Hepatocyte (in vitro differentiated cells): ENCODE measurements at places on chromosomes 4 and X.
A peak's percentile ranks its signal among the peaks of the same experiment; 100 is the strongest.

DNA sequence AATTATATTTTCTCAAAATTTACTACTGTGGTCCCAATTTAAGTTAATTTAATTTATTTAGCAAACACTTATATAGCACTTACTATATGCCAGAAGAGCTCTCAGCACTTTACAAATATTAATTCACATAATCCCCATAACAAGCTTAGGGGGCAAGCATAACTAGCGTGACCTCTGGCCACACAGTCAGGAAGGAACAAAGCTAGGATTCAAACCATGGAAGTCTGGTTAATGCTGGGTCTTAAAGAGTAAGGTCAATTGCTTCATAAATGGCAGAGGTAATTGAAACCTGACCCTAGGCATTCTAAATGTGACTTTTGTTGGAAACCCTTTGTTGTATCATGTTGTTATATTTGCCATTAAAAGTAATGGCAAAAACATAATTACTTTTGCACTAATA, 279.5 kb upstream of the EMCN start:
- no peak for DNase-seq

DNA sequence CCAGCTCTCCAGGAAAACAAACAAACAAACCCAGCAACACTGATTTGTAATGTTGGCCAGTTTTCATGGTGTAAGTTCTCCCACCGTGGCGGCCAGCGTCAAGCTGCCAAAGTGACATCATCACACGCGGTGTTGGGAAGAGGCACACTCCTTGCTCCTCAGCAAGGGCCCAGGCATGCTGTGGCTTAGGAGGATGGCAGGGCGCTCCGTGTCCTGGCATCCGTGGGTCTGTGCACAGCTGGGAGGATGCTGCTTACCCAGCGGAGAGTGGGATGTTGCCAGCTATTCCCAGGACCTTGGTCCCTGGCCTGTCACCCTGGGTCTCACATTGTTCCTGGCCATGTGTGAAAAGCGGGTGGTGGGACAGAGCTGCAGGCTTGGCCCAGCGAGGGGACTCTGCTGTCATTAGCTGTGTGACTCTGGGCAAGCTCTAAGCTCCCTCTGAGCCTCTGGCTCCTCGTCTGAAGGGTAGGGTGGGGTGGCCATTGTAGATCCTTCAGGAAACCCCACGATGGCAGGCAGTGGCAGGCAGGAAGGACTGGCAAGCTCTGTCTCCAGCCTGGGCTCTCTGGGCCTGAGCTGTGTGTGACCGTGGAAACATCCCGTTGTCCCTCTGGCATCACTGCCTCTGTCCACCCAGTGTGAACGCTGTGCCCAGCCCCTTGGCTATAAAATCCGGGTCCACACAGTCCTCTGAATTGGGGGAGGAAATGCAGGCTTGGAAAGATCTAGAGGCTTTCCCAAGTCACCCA, 10.8 kb downstream of the PSAPL1 start:
- DNase-seq, result no peak

DNA sequence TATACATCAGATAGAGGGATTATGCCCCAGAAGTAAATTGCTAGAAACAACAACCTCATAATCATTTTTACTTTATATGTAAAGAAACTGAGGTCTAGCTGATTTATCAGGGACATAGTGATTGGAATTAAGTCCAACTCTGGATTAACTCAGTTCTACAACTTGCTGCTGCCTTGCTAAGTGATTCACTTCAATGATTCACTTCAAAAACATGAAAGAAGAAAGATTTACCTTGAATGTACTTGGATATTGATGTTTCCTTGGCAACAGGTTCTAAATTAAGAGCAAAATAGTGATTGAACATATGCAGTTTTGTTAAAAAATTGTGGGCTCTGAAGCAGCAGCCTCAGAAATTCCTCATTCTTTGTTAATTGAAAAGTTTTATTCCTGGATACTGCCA, 99.8 kb upstream of the H2AZ1 start:
- DNase-seq, result no peak

GRCh38 chr4:84547211-84547610, 35.7 kb upstream of the CDS1 start:
- no peak for DNase-seq

- peak; percentile 27 for DNase-seq
Observed at GRCh38 chrX:134172588-134173259, 64.3 kb upstream of the CCDC160 start.

- DNase-seq, result peak; percentile 84
Observed at GRCh38 chr4:53196882-53197771, 168.7 kb downstream of the SCFD2 start.

DNA sequence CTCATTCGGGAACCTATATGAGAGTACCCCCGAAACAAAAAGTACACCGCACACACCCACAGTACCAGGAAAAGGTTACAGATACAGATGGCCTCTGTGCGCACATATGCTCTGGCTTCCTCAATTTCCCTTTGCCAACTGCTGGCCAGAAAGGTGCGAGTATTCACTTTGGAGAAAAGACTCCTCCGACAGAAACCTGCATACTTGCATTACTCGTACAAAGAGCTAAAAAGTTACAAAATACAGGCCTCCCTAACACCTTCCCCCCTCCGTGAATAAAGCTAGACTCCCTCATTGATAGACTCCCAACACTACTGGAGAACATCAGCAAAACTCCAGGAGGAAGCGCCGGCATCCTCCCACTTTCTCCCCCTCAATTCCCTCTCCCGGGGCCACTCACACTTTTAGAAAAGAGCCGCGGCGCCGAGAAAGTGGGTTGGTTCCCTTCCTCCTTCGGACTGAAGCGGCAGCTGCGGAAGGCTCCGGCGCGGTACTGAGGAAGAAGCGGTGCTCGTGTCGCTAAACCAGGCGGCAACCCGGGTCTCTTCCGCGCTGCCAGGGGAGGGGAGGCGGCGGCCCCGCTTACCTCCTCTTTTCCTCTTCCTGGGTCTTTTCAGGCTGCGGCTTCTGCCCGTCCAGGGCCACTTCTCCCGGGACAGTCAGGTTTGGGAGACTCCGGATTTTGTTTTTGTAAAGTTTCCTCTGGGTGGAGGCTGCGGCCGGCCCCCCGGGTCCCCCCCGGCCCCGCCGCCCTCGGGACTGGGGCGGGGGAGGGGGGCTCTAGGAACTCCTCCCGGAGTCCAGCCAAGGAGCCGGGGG, 1.1 kb downstream of the FBXW7 start:
- DNase-seq, result peak; percentile 57

DNA sequence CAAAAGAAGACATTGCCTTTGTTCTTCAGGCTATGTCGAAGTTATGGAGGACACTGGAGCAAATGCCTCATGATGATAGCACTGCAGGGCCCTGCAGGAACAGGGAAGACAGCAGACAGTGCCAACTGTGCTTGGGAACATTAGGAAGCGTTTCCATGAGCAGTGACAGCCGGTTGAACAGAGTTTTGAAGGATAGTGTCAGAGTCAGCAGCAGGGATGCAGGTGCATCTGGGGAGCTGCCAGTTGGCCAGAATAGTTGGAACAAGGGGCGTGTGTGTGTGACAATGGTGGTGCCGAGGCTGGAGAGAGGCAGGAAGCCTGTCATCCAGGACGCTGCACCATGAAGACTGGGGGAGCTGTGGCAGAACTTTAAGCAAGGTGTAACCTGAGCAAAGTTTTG, 88.6 kb downstream of the SHROOM3 start:
- DNase-seq, result no peak

DNA sequence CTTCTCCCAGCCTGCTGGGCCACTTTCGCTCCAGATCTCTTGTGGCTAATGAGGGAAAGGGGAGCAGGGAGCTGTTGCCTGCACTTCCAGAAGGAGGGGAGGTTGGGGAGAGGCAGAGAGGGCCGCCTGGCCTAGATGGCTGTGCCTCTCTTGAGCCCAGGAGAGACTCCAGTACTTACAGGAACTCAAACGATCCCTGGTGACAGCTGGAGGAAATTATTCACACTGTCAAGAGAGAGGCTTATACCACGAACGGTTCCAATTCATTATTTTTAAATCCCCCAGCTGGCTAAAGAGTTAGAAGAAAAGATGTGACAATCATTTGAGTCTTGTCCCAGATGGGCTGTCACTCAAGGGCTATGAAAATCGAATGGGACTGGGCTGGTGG, 96.1 kb downstream of the PHKA2 start:
- DNase-seq, result no peak

- DNase-seq, result no peak
Observed at GRCh38 chr4:129144755-129145206, 48.8 kb downstream of the C4orf33 start.

GRCh38 chr4:56467284-56468096, at the start of gene SRP72:
SRP72 (plus strand) TSS chr4:56467617; CDS start chr4:56467636, 19 bp downstream.
- DNase-seq, result peak; percentile 96

DNA sequence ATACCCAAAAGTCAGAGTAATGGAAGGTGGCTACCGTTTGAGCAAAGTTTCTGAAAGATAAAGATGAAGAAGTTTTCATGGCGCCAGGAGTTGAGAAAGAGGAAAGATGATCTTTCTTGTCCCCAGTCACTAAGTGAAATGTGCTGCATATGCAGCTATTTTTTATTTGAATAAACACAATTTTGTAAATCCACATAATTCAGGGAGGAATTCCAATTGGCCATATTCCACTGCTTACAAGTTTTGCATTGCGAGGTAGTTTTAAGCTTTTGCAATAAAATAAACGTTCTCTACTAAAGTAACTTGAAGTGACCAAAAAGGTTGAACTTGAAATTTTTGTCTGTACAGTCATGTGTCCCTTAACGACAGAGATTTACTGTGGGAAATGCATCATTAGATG, 139.3 kb upstream of the VCX2 start:
- DNase-seq, result no peak

DNA sequence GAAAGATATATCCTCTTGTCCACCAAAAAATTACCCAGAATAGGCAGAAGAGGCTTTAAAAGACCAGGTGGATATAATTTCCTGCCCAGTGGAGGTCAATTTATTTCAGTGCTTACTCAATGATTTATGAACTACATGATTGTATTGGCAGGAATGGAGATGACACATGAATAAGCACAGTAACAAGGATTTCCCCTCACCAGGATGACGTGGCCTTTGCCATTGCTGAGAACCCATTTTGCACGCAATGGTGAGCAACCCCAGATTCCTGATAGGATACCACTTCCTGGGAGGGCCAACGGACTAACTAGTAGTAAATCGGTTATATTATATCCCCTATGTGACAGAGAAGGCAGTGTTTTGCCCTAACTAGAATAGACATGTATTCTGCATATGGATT, 11.6 kb upstream of the TTC29 start:
- DNase-seq, result no peak

DNA sequence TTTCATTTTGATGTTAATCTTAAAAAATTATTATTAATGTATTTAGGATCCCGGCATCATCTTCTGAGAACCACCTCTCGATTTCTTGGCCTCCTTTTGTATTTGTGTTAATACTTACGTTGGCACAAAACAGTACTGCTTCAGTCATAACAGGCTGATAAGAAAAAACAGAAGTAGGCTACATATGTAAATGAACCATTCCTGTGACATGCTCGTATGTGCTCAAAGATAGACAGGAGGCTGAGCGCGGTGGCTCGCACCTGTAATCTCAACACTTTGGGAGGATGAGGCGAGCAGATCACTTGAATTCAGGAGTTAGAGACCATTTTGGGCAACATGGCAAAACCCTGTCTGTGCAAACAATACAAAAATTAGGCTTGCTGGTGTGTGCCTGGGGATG, 109.4 kb upstream of the H2AZ1 start:
- no peak for DNase-seq

GRCh38 chr4:77176640-77177039, 19.6 kb downstream of the CCNG2 start:
- peak; percentile 21 for DNase-seq

GRCh38 chrX:41779941-41780340, 56.0 kb downstream of the GPR82 start:
- no peak for DNase-seq

- DNase-seq, result no peak
Observed at GRCh38 chrX:38616904-38617303, 55.6 kb downstream of the TSPAN7 start.

DNA sequence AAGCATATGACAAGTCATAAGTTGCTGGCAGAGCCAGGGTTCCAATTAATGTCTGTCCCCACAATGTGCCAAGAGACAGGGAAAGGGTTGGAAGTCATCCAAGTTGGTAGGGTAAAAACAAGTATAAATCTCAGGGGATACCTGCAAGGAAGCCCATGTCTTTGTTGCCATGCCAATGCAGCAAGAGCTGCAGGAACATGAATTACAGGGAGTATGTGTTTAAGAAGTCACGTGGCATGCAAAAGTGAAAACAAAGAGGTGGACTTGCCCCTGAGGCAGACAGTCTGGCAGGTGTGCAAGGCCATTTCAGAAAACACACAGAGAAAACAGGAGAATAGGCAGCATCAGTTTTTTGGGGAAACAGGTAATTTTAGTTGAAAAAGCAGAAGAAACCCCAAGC, 29.4 kb downstream of the C4orf51 start:
- DNase-seq, result no peak

DNA sequence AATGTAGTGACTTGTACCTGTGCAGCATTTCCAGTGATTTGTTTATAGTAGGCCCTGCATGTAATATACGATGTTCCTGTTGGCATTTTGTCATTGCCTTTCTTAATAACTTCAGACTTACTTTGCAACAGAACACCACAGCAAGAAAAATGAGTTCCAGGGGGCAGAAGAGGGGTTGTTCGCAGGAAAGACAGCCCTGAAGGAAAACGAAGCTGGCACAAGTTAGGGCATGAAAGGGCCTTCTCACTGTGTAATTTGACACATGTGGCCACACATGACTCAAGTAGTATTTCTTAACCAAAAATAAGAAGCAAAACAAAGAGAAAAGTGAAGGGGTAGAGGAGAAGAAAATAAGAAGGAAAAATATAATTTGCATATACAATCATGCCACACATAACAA, 265.8 kb upstream of the SMIM31 start:
- DNase-seq, result no peak

DNA sequence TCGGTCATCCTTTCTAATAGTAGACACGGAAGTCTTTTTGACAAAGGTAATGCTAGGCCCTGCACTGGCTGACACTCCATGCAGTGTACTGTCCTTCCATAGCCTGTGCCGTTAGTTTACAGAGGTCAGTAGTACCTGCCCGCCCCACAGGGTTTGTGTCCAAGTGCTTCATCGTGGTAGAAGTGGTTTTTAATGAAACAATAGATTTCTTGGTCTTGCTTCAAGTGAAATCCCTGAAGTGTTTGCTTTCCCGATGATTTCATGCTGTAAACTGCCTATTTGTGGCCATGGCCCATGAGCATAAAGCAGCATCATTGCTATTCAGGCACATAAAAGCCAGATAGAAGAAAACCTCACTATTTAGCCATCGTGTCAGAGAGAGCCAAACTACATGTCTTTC, 139.3 kb downstream of the GPR143 start:
- no peak for DNase-seq

DNA sequence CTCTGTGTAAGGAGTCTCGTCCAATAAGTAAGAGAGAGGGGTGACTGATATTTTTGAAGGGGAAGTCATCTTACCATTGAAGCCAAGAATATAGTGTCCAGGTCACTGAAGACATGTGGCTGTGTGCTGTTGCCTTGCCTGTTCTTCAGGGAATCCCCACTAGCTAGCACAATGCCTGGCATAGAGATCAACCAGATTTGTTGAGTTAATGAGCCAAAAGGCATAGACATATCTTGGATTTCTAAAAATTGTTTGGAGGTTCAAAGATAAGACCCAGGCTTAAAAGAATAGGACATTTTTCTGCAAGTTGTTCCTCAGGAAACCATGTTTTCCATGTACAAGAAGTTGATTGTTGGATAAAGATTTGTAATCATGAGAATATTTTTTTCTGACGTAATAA, 119.3 kb upstream of the DKK2 start:
- DNase-seq, result no peak
